Stimulated activated CD4-positive, alpha-beta T cell treated with anti-CD3 and anti-CD28 coated beads, TNF-alpha, amount 100 ng/mL, for 1 hour (primary cell): ENCODE measurements at places on chromosomes 6 and 20.

DNA sequence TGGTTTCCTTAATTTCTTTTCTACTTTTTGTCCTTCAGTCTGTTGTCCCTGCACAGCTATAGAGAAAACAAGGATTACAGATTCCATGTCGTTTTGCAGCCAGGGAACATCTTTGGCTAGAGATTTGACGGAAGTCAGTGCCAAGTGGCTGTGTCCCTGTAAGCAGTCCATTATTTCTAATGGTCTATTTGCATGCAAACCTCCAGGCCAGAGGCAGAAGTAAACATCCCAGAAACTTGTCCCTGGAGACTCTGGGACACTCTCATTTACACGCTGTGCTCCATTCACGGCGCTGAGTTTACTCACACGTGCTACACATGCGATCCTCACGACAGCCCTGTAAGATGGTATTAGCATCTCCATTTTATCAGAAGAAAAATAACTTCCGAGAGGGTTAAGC lies 355.5 kb downstream of the PRKN start:
- DNase-seq, result no peak

GRCh38 chr6:31205638-31206037 lies 35.2 kb upstream of the POU5F1 start:
- DNase-seq, result no peak

- no peak for DNase-seq
Measured at GRCh38 chr6:15929685-15930084, 199.2 kb upstream of the MYLIP start.

- DNase-seq, result no peak
Measured at GRCh38 chr6:137117581-137117980, 55.9 kb downstream of the IL22RA2 start.

- DNase-seq, result no peak
Measured at GRCh38 chr20:48184229-48184628, 398.9 kb upstream of the SULF2 start.

GRCh38 chr6:33720998-33721397 lies 9.5 kb upstream of the UQCC2 start:
- no peak for DNase-seq

DNA sequence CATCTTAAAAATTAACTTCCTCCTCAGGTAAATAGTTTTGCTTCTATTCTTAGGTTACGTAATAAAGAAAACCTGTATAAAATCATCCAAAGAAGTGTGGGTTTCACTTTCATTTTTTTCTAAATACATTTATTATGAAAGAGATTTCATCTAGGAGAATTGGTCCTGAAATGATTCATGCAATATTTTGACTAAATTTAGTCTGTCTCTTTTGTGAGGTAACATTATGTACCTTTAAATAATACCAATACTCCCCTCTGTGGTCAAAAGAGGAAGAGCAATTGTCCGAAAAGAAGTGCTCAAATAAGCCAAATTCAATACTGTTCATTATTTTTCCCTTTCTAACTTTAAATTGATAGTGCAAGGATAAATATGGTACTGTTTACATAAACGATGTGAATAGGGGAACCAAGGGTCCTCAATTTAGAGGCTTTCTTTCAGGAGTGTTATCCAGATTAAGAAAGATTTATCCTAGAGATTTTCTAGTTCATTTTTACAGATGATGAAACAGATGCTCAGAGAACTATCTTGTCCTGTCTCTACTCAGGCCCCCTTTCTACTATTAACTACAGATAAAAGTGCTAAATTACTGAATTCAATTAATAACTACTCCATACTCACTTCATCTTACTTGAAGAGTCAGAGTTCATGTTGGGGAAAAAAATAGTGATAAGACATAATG lies 26.2 kb downstream of the CYP39A1 start:
- DNase-seq, result no peak

- no peak for DNase-seq
Measured at GRCh38 chr6:1118287-1118647, 193.6 kb upstream of the FOXQ1 start.

DNA sequence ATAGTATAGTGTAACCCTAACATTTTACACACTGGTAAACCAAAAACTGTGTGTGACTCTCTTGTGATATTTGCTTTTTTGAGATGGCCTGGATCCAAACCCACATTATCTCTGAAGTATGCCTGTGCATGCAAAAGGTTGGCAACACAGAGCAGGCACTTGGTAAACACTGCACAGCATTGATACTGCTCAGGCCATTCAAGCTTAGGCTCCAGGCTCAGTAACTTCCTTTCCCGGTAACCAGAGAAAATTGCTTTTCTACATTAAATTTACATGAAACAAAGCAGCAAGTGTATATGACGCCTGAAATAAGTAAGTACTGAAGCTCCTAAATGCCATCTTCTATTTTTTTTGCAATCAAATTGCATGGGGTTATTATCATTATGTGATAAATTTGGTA lies 205.7 kb downstream of the EPM2A start:
- no peak for DNase-seq

GRCh38 chr6:111589366-111589765 lies 16.3 kb downstream of the TRAF3IP2 start:
- no peak for DNase-seq

GRCh38 chr20:19813846-19814640 lies 56.0 kb downstream of the RIN2 start:
- DNase-seq, result no peak

GRCh38 chr20:47241345-47241781 lies 115.1 kb downstream of the ZMYND8 start:
- DNase-seq, result no peak

DNA sequence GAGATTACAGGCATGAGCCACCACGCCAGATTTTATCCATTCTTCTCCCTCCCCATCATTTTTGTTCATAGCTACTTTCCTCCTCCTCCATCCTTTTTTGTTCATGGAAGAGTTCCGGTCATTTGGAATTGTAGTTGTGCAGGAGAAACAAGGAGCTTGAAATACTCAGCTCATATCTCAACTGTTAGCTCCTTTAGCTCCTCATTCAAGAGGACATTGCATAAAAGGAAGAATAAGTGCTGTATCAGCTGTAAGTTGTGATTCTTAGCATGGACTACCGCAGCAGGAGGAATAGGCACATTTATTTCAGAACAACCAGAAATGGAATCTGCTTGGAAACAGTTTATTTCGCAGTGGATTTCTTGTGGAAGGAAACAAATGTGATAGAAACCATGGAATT lies 7.6 kb downstream of the STXBP5 start:
- no peak for DNase-seq

DNA sequence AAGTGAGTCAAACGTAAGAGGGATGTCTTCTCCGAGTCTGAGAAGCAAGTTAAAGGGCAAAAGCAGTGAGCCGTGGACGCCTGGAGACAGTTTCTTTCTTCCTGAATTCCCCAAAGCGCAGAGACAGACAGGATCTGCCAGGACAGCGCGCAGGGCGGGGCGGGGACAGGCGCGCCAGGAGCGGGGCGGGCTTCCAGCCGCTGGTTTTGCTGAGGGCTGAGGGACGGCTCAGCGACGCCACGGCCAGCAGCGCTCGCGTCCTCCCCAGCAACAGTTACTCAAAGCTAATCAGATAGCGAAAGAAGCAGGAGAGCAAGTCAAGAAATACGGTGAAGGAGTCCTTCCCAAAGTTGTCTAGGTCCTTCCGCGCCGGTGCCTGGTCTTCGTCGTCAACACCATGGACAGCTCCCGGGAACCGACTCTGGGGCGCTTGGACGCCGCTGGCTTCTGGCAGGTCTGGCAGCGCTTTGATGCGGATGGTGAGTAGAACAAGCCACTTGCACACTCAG lies at the start of gene SCGN:
SCGN (plus strand) TSS at position 209 of the 509 bp plus-strand sequence; CDS start at position 398, 189 bp downstream.
- no peak for DNase-seq

- no peak for DNase-seq
Measured at GRCh38 chr6:7910298-7910653, 312 bp downstream of the TXNDC5 start.

GRCh38 chr6:107807196-107807811 lies 16.8 kb downstream of the SCML4 start:
- no peak for DNase-seq

GRCh38 chr20:3612795-3613572 lies 50.2 kb downstream of the GFRA4 start:
- no peak for DNase-seq

- DNase-seq, result no peak
Measured at GRCh38 chr20:21391185-21391971, 5.9 kb downstream of the NKX2-4 start.

GRCh38 chr6:6751619-6752023 lies 163.1 kb downstream of the LY86 start:
- DNase-seq, result no peak

DNA sequence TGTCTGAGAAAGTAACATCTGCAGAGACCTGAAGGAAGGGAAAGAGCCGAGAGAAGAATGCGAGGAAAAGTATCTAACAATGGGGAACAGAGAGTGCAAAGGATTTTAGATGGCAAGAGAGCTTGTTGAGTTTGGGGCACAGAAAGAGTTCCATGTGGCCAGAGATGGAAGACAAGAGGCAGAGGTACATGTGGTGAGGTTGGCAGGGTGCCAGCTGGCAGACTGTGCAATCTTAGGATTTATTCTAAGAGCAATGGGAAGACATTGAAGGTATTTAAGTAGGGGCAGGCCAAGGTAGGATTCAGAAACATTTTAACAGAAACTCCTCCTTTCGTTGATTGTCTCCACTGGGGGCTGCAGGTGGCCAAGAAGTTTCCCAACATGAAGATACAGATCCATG lies 20.4 kb upstream of the LBP start:
- DNase-seq, result no peak

DNA sequence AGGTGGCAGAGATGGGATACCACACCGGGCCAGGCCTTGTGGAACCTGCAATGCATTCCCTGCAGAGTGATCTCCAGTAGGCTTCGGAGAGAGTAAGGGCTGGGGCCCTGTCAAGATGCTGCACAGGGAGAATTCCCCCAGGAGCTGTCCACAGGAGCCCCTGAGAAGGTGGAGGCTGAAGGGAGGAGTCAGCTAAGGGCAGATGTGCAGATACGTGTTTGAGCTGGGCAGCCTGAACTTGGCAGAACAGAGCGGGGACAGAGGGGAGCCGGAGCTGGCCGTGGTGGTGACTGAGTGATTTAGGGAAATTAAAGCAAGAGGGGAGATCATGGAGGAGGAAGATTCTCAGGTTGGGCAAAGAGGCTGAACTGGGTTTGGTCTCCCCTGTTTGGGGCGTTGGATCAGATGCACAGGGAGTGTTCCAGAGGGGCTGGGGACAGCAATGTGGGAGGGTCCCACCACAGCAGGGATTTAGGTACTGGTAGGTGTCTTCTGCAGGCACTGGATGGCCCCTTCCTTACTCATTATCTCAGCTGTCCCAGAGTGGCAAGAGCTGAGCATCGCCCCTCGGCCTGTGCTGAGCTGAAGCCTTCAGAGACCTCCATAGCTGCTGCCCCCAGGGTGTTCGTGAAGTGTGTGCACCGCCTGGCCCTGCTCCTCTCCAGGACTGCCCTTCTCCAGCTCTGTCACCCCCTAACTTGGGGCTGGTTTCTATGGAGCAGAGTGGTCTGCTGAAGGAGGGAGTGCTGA lies 3.8 kb upstream of the NCR2 start:
- DNase-seq, result no peak

- no peak for DNase-seq
Measured at GRCh38 chr6:108193131-108193530, 27.3 kb downstream of the NR2E1 start.

- DNase-seq, result no peak
Measured at GRCh38 chr6:159989492-159990480, 20.9 kb downstream of the IGF2R start.

GRCh38 chr20:35831029-35831428 lies 59.2 kb downstream of the PHF20 start:
- no peak for DNase-seq

DNA sequence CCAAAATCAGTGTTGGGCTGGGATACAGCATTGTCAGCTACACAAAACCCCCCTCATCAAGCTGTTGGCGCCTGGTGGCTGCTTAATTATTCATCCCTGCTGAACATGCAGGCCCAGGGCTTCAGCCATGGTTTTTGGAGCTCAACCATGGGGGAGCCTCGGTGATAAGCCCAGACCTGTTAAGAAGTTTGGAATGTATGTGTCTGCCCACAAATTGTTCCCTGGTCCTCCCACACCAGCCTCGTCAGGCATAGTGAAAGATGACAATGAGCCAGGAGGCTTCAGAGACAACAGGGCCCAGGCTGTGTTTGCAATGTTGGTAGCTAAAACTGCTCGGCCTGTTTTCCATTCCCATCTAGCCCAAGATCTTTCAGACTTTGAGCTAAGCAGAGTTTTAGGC lies 34.8 kb upstream of the SIRPA start:
- DNase-seq, result no peak

GRCh38 chr20:50292591-50293283 lies 102.1 kb downstream of the CEBPB start:
- no peak for DNase-seq

- no peak for DNase-seq
Measured at GRCh38 chr20:40720826-40721225, 31.8 kb upstream of the MAFB start.

GRCh38 chr6:34021554-34022190 lies 124.2 kb downstream of the GRM4 start:
- no peak for DNase-seq

DNA sequence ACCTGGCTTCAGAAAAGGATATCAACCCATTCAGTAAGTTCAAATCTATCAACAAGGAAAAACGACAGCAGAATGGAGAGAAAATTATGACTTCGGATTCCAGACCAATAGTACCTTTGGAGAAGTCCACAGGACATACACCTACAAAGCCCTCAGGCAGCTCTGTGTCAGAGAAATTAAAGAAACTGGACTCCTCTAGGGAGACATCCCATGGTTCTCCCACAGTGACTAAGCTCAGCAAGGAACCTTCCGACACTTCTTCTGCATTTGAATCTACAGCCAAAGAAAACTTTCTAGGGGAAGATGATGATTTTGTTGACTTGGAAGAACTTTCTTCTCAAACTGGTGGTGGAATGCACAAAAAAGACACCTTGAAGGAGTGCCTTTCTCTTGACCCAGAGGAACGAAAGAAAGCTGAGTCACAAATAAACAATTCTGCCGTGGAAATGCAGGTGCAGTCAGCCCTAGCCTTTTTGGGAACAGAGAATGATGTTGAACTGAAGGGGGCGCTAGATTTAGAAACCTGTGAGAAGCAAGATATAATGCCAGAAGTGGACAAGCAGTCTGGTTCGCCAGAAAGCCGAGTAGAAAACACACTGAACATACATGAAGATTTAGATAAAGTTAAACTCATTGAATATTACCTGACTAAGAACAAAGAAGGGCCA lies 67.4 kb upstream of the HINT3 start:
- DNase-seq, result no peak

DNA sequence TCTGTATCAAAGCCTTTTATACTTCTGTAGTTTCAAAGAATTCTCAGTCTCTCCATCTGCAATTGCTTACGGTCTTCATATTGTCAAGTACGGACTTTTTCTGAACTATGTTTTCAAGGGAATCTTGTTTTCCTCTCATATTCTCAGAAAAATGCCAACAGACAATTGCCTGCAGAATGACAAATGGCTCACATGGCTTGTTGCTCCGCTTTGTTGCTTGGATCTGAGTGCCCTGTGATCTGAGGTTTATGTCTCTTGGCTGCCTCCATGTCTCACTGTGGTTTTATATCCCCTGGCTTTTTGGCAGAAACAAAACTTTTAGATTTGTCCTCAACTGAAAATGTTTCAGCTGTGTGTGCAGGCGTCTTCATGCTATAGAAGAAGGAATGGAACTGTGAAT lies 285.4 kb upstream of the CHD6 start:
- no peak for DNase-seq
